Placental epithelial cell (primary cell): ENCODE measurements at places on chromosomes 12 and 14. TPM values are rescaled to one million over a fixed set of nuclear protein-coding genes. Genes with fewer than 3 reads are reported as not detected.

FGF23 gene
- not detected in 2 replicates for total RNA-seq

MYF5 gene
- total RNA-seq = not detected in 2 replicates

CRADD gene
- total RNA-seq = 8.9 and 14.9 TPM in 2 replicates

HOXC4 gene
- total RNA-seq = 0.43 and 2.0 TPM in 2 replicates

RIMBP2 gene
- total RNA-seq = 0.11 TPM in 1 of 2 replicates, not detected in the other

TMEM229B gene
- total RNA-seq = under 0.01 and 0.22 TPM in 2 replicates

HOXC9 gene
- total RNA-seq = 0.65 TPM in 1 of 2 replicates, not detected in the other

OTX2 gene
- total RNA-seq = not detected in 2 replicates

ST8SIA1 gene
- not detected in 2 replicates for total RNA-seq

WASHC4 gene
- 84.0 and 110 TPM in 2 replicates for total RNA-seq

ZBTB42 gene
- 6.3 and 9.8 TPM in 2 replicates for total RNA-seq

COCH gene
- total RNA-seq = 0.11 and 0.39 TPM in 2 replicates

DEPDC4 gene
- 1.4 and 3.1 TPM in 2 replicates for total RNA-seq

NANOG gene
- total RNA-seq = under 0.01 and 0.11 TPM in 2 replicates

INSM2 gene
- under 0.01 TPM in 1 of 2 replicates, not detected in the other for total RNA-seq

P2RX2 gene
- total RNA-seq = not detected in 2 replicates

CDC42BPB gene
- total RNA-seq = 85.7 and 101 TPM in 2 replicates

SIX4 gene
- 2.7 and 4.1 TPM in 2 replicates for total RNA-seq

DIO2 gene
- total RNA-seq = 0.39 and 1.4 TPM in 2 replicates

CABP1 gene
- total RNA-seq = 0.33 TPM in 1 of 2 replicates, not detected in the other

CCDC85C gene
- total RNA-seq = 29.8 and 36.2 TPM in 2 replicates

TMEM233 gene
- total RNA-seq = not detected in 2 replicates

RILPL1 gene
- total RNA-seq = 12.3 and 13.7 TPM in 2 replicates

KICS2 gene
- 3.9 and 9.7 TPM in 2 replicates for total RNA-seq

C1QL4 gene
- not detected in 2 replicates for total RNA-seq

RAB15 gene
- total RNA-seq = 4.9 and 14.1 TPM in 2 replicates

TMPRSS12 gene
- total RNA-seq = under 0.01 TPM in 1 of 2 replicates, not detected in the other

NFATC4 gene
- 41.8 and 59.3 TPM in 2 replicates for total RNA-seq

TPH2 gene
- total RNA-seq = not detected in 2 replicates

MYF6 gene
- not detected in 2 replicates for total RNA-seq

CAPZA3 gene
- 0.79 TPM in 1 of 2 replicates, not detected in the other for total RNA-seq

EFS gene
- 41.6 and 43.8 TPM in 2 replicates for total RNA-seq

TAC3 gene
- total RNA-seq = not detected in 2 replicates

CCDC88C gene
- total RNA-seq = 0.33 TPM in 1 of 2 replicates, not detected in the other

BRAP gene
- total RNA-seq = 17.4 and 20.8 TPM in 2 replicates

RAB21 gene
- total RNA-seq = 8.6 and 23.4 TPM in 2 replicates

PAPLN gene
- total RNA-seq = 4.4 and 6.7 TPM in 2 replicates

IAPP gene
- total RNA-seq = not detected in 2 replicates

SLCO1B1 gene
- not detected in 2 replicates for total RNA-seq

PTPN6 gene
- total RNA-seq = 21.2 and 25.1 TPM in 2 replicates

IFNG-AS1 gene
- not detected in 2 replicates for total RNA-seq

MYRFL gene
- total RNA-seq = 1.2 and 2.3 TPM in 2 replicates

KERA gene
- total RNA-seq = not detected in 2 replicates

KRT73 gene
- total RNA-seq = not detected in 2 replicates

DACT1 gene
- 41.2 and 232 TPM in 2 replicates for total RNA-seq

SLC10A1 gene
- total RNA-seq = not detected in 2 replicates

RESF1 gene
- total RNA-seq = 38.8 and 56.9 TPM in 2 replicates

OTUB2 gene
- 1.2 and 1.6 TPM in 2 replicates for total RNA-seq

SERPINA12 gene
- not detected in 2 replicates for total RNA-seq
